NCI-H2029 treated with DMSO at 0.1 percent for 48 hours (cell line): ENCODE measurements at places on chromosomes 6 and 20.

DNA sequence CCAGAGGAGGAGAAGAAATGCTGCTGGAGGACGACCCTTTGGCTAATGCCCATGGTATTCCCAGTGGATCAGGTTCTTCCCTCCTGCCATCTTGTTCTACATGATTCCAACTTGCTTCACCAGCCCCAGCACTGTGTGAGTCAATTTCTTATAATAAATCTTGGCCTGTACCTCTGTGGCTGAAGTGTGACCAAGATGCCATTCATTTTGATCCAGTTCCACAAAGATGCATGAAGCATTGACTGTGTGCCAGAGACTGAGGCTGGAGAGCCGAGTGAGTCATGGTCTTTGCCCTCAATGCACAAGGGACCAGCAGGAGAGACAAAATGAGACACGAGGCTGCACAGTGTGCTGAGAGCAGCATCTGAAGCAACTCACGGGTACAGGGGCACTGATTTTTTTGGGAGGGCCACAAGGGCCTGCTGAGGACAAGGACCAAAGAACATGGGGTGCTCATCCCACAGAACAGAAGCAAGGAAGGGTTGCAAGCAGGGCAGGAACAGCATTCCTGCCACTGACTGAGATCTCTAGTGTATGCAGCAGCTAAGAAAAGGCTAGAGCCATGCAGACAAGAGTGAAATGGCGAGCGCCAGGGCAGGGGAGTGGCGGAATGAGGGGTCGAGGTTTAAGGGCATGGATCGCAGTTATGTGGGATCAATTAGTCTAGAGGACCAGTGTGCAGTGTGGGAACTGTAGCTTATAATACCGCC lies 207.0 kb downstream of the THBS2 start:
- DNase-seq: peak; percentile 33

DNA sequence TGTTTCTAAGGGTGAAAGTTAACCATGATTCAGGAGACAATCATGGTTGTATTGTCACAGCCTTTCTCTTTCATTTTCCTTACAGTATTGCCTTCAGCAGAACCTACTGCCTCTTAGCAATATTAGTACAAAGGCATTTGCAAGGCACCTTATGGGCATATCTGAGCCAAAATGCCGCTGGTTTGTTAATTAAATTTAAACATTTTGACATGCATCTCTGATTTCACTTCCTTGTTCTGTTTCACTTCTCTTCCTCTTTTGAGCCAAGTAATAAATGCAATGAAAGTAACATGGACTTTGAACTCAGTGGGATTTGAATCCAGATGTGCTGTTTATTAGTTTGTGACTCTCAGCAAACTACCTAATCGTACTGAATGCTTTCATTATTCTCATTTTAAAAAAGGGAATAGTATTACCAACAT lies 467.4 kb upstream of the CITED2 start:
- no peak for DNase-seq

- no peak for DNase-seq
Observed at GRCh38 chr6:117947234-117947633, 40.2 kb downstream of the SLC35F1 start.

GRCh38 chr6:169997187-169997929 lies 245.9 kb downstream of the ERMARD start:
- no peak for DNase-seq

DNA sequence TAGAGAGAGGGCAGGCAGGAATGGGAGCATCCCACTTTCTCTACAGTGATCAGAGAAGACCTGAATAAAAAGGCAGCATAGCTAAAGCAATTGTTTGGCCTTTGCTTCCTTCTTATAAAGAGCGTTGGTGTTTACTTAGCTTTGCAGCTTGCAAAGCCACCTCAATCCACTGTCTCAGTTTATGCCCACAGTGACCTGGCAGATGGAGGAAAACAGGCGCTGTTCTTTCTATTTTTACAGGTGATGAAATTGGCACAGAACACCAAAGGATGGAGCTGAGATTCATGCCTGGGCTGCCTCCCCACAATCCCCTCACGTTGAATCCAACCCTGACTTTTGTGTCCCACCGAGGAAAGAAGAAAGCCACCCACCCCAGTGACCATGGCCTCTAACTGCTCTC lies 130.5 kb downstream of the TTLL2 start:
- DNase-seq: no peak

DNA sequence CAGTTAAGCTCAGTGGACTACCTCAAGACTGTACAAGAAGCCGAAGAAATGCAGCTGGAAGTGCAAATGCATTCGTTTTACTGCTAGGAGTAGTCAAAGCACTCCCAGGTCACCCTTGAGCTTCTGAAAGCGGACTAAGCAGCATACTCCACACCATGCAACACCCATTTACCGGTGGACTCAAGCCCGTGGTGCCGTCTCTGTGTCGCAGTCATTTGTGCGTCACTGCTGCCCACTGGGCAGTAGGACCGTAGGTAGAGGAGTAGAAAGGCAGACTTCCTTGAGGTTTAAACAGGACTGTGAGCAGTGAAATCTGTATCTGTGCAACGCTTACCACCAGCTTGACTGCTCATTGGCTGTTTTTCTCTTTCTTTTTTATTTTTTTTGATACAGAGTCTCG lies 89.0 kb upstream of the FAM8A1 start:
- DNase-seq: no peak

- DNase-seq: no peak
Observed at GRCh38 chr20:58078741-58079522, 149.5 kb downstream of the ANKRD60 start.

DNA sequence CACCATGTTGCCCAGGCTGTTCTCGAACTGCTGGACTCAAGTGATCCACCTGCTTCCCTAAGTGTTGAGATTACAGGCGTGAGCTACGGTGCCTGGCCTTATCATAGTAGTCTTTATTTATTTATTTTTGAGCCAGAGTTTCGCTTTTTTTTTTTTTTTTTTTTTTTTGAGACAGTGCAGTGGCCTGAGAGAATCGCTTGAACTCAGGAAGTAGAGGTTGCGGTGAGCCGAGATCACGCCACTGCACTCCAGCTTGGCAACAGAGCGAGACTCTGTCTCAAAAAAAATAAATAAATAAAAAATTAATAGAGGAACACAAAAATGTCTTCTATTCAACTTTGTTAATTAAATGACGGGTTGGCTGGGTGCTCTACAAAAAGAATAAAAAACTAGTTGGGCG lies 12.9 kb downstream of the MAPRE1 start:
- no peak for DNase-seq

- no peak for DNase-seq
Observed at GRCh38 chr6:156980948-156981347, 203.8 kb downstream of the ARID1B start.

- no peak for DNase-seq
Observed at GRCh38 chr6:14466278-14466677, 348.7 kb downstream of the CD83 start.

DNA sequence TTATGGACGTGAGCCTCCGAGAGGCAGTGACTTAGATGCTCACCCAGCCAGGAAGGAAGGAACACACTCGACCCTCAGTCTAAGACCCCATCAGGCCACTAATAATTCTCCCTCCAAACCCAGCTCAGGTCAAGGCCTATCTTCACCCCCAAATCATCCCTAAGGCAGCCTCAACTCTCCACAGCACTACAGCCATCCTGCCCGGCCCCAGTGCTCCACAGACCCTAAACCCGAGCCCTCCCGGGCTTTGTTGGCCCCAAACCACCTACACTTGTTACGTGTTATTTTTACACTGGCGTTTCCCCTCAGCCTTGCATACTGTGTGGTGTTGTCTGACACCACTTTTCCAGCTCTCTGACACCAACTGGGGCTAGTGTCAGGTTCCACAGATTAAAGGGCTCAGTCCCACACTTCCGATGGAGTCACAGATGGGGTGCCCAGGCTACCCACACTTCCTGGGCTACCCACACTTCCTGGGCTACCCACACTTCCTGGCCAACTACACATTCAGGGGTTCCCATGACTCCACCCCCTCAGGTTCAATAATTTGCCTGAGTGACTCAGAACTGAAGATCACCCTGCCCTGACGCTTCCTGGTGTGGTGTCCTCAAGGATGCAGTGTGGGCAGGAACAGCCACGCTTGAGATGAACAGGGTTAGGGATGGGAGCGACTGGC lies 25.3 kb downstream of the RBCK1 start:
- DNase-seq: no peak

GRCh38 chr6:128479991-128480390 lies 40.4 kb downstream of the PTPRK start:
- no peak for DNase-seq

- DNase-seq: no peak
Observed at GRCh38 chr20:29298759-29299613, 1958.5 kb upstream of the DEFB115 start.

DNA sequence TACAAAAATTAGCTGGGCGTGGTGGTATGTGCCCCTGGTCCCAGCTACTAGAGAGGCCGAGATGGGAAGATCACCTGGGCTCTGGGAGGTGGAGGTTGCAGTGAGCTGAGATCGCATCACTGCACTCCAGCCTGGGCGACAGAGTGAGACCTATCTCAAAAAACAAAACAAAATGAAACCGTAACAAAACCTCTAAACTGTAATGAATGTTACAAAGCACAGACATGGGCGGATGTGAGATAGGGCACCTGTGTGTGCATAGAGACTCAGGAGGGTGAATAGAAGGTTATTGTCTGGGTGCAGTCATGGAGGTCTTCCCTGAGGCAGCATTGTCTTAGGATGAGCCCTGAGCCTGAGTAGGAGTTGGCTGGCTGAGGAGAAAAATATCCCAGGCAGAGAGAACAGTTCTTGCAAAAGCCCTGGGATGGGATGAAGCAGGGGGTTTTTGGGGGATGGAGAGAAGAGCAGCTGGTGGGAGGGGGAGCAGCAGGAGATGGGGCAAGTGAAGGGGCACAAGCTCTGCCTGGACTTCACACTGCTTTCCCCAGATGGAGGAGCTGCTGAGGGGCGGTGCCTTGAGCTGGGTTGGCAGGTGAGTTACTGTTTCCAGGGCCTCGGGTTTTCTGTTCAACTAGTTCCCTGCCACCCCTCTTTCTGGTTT lies 5.2 kb downstream of the BCAS4 start:
- DNase-seq: no peak

DNA sequence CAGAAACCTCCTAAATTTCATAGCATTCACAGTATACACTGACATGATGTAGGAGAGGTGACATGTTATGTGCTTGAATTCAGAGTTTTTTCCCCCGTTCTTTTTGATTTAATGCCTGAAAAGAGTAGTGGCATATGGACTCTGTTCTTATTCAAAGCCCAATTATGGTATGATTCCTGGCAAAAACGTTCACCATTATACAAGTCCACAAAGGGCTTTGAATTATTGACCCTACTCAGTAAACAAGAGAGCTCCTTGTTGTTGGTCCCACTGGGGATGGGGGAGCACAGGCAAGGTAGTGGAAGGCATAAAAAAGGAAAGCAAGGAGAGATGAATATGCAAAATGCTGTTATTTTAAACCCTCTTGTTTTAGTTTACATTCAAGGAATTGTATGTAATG lies 136.0 kb upstream of the AHI1 start:
- DNase-seq: no peak

DNA sequence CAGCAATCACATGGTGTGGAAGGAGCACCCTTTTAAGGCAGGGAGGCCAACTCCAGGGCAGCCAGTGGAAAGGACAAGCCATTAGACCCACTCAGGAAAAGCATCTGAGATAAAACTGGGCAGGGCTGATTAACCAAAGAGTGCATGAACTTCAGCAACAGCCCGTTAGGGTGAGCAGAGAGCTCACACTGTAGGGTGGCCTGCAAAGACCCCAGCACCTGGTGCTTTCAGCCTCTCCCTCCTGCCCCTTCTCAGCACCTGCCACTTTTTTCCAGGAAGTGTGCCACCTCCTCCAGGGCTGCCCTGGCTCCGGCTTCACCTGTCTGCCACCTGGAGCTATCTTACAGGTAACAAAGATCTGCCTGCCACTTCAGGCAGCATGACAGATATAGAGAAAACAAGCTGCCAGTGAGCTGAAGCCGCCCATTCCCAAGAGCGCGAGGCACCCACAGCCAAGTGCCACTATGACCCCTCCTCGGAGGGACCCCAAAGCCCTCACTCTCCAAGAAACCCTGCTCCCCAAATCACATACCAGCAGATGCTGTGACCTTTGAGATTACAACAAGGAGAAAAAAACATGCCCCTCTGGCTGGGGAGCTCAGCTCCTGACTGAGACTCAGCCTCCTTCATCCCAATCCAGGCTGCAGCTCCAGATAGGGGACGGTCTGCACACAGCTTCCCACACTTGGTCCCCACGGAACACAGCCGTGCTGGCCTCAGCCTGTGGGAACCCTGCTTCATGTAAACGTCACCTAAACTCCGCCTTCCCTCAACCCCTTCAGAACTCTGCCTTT lies 71.2 kb downstream of the ABHD12 start:
- DNase-seq: peak; percentile 67

- no peak for DNase-seq
Observed at GRCh38 chr6:132830334-132830751, 16.0 kb downstream of the RPS12 start.

DNA sequence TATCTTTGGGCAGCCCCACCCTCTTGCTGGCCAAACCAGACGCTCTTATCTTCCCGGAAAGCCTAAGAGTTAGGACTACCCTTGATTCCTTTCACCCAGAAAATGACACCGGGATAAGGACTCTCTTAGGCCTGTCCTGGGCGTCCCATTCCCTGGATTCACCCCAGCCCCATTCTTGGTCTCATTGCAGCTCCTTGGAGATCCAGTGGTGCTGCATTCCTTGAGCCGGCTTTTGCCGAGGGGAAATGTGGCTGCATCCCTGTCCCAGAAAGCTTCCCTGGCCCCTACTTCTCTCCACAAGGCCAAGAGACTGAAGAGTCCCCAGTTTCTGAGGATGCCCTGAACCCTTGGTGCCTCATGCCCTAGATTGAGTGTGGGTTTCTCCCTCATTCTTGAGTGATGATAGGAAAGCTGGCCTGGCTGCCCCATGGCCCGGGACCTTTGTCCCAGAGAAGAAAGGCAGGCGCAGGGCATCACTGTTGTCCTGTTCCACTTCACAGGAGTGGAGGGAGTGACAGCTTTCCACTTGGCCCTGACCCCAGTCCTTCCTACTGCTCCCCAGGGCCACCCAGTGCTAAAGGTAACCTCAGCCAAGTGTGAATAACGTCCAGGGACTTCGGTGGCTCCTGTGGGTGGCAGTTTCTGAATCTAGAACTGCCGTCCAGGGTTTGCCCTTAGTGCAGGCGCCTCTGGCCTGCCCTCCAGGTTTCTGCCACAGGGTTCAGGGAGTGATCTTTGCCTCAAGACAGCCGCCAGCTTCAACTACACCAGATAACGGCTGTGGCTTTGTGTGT lies 42.7 kb upstream of the MYL9 start:
- no peak for DNase-seq

GRCh38 chr6:147116056-147116455 lies 88.2 kb upstream of the STXBP5 start:
- DNase-seq: no peak

DNA sequence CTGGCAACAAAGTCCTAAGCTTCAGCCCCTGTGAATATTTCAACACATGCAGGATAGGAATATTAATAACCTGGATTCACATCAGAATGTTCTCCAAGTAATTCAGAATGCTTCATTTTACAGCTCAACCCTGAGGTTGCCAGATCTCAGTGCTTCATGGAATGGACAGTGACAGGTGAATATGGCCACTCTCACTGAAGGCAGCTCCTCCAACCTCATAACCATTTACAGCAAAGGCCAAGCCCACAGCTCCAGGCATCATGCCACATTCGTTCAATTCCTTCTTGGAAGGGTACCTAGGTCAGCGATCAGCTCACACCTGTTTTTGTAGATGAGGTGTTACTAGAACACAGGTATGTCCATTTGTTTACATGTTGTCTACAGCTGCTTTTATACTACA lies 17.1 kb downstream of the CLIC5 start:
- no peak for DNase-seq

GRCh38 chr6:45021676-45022075 lies 306.5 kb upstream of the RUNX2 start:
- DNase-seq: no peak
